ENCODE measurements at places on chromosomes 12 and 14.

- no peak for DNase-seq
Measured at GRCh38 chr14:63276492-63277342, 42.0 kb downstream of the GPHB5 start.

DNA sequence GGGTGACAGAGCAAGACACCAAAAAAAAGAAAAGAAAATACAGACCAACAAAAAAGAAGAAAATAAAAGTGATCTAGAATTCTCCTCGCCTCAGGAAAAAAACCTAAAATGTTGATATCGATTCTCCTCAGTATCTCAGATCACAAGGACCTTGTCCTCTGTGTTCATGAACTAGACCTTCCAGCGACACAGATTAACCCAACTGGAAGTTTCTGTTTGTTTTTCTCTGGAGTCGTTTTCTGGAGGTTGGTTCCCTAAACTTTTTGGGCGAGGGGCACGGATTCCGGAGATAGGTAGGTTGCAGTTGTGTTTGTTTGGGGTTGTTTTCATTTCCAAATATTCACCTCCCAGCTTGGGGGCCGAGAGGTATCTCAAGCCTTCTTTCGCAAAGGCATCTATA is 559 bp upstream of the RFC5 start:
- no peak for DNase-seq

- no peak for DNase-seq
Measured at GRCh38 chr12:121789233-121789781, 4.2 kb downstream of the RHOF start.

DNA sequence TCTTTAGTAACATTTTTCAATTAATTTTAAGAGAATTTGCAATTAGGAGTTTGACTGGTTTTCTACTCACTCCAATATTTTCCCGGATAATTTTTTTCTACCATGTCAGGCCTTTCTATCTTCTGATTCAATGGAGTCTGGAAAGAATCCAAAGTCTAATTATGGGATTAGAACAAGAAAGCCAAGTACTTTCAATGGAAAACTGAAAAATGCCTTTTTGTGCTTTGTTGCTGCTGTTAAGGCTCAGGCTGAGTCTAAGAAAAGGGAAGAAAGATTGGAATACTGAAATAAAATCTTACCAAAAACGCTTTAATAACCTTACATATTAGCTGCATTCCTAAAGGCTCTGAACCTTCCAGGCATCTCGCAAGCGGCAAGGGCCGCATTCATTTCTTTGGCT is 24.4 kb upstream of the DHRS4 start:
- DNase-seq = no peak

- DNase-seq = no peak
Measured at GRCh38 chr14:39034481-39035296, 68.3 kb downstream of the SEC23A start.

- no peak for DNase-seq
Measured at GRCh38 chr12:122966743-122967550, 684 bp upstream of the ABCB9 start.

GRCh38 chr12:56804169-56804568 is 41.0 kb downstream of the HSD17B6 start:
- no peak for DNase-seq

DNA sequence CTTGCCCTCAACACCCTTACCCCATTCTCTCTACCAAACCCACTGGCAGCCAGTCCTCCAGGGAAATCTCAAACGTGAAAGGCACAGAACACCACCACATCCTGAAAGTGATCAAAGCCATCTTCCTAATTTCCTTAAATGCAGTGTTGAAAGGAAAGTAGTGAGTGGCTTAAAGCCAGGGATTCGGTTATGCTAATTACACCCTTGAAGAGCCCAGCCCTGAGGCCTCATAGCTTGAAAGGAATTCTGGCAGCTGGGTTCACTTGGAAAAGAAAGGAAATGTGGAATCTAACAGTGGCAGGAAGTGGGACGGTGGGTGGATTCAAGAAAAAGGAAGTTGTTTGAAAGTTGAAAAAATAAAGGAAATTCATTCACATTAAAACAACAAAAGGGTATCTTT is 73.0 kb upstream of the FICD start:
- no peak for DNase-seq
